ENCODE measurements at places on chromosomes 7 and 10.

- DNase-seq = no peak
Measured at GRCh38 chr7:156151078-156151477, 338.8 kb upstream of the SHH start.

- no peak for DNase-seq
Measured at GRCh38 chr10:132154440-132154839, 32.3 kb upstream of the DPYSL4 start.

GRCh38 chr10:59879363-59879913 lies 26.9 kb downstream of the CCDC6 start:
- DNase-seq = no peak

DNA sequence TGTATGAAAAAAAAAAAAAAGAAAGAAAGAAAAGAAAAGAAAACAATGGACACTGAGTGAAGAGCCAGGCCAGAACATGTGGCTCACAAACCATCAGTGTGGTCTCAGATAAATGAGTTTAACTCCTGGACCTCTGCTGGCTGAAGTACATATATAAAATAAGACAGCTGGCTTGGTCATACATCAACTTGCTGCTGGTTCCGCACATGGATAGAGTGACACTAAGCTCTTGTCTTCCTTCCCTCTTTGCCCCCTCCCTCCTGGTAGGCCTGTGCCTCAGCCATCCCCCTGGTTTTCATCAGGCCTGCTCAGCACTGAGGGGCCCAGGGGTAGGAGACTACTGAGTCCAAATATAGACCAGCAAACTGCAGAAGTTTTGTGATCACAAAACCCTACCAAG lies 58.1 kb upstream of the DGKI start:
- no peak for DNase-seq

- peak; percentile 95 for DNase-seq
Measured at GRCh38 chr10:21399392-21400035, 126.0 kb downstream of the SKIDA1 start.

DNA sequence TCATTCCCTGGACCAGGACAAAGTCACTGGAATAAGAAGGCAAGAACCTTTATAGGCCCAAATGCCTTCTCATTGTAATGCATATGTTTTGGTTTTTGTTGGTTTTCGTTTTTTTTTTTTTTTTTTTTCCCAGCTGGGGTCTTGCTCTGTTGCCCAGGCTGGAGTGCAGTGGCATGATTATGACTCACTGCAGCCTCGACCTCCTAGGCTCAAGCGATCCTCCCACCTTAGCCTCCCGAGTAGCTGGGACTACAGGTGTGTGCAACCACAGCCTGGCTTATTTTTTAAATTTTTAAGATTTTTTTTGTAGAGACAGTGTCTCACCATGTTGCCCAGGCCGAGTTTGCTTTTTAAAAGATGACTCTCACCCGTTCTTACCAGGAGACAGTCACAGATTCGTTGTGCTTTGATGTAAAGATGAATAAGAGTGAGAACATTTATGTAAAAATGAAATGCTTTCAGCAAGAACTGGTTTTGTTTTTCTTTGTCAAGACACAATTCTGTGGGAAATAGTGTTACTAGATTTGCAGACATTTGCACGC lies 7.6 kb downstream of the IQCE start:
- no peak for DNase-seq

GRCh38 chr7:152902054-152902453 lies 142.5 kb downstream of the ACTR3B start:
- no peak for DNase-seq

DNA sequence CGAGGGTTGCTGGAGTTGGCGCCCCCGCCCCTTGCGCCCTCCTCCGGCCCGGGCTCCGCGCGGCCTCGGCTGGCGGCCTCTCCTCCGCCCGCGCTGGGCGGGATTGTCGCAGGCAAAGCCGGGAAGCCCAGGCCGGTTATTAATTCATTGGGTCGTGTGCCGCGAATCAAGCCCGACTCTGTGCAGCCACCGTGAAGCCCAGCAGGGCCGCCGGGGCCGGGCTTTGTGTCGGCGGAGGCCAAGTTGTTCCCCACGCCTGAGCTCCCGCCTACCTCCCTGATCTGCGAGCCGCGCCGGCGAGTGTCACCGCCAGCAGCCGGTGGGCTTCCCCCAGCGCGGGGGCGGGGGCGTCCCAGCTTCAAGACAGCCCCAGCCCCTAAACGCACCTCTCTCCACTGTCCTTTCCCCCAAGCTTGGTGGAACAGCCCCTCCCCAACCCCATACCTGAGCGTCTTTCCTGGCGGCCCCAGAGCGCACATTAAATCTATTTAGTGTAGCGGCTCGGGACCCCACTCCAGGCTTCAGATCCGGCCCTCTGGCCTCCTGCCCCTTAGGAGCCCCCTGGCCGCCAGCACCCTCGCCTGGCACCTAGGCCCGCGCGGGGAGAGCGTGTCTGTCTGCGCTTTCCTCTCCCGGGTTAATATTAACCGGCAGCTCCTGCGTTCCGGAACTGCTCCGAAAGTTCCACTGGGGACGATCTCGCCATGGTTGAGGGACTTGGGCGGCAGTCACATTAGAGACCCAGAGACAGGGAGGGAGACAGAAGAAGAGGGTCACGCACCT lies 3.5 kb downstream of the SHH start:
- no peak for DNase-seq

Data from HFF-Myc (cell line).